ENCODE measurements at places on chromosomes 5 and 9.

DNA sequence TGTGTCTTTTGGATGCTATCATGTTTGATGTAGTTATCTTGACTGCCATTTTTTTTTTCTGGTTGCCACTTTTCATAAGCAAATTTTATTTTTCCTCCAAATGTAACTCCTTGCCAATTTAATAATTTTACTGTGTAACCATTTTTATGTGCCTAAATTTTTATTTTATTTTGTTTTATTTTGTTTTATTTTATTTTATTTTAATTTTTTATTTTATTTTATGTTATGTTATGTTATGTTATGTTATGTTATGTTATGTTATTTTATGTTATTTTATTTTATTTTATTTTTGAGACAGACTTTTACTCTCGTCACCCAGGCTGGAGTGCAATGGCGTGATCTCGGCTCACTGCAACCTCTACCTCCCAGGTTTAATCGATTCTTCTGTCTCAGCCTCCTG is 107.8 kb upstream of the DHFR start:
- no peak overlapping the region for H3K27ac ChIP-seq
- H3K27me3 ChIP-seq, result no peaks in the 10 kb centered on the region
- H3K4me3 ChIP-seq, result no peak overlapping the region
- DNase-seq, result no peak
- H3K36me3 ChIP-seq, result no peaks in the 10 kb centered on the region
- H3K4me1 ChIP-seq, result no peaks in the 10 kb centered on the region

- peaks cover 42% of the 10 kb centered on the region for H3K27me3 ChIP-seq
- peak; percentile 73 for DNase-seq
These were observed 51.9 kb downstream of the TGFBI start for GRCh38 chr5:136080483-136081216.

DNA sequence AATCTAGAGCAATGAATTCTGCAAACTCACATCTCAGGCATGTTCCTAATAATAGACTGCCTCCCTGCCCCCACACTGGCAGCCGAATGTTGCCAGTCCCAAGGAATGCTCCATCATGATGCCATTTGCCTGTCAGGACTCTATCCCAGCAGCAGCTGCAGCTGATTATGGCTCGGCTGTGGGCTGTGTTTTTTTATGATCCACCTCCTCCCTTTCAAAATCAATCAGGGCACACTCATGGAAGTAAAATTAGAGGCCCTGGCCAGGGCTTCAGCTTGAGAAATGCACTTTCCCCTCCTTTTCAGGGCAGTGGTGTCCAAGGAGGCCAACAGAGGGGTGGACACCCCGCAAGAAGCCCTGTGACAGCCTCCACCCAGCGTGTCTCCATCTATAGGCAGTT is 176.7 kb upstream of the S1PR3 start:
- H3K36me3 ChIP-seq, result no peaks in the 10 kb centered on the region
- peaks cover 31% of the 10 kb centered on the region for H3K27me3 ChIP-seq
- no peak for DNase-seq
- H3K4me3 ChIP-seq, result no peak overlapping the region
- H3K4me1 ChIP-seq, result no peaks in the 10 kb centered on the region

- H3K4me1 ChIP-seq, result peaks cover 20% of the 10 kb centered on the region
- no peaks in the 10 kb centered on the region for H3K36me3 ChIP-seq
- H3K27me3 ChIP-seq, result no peaks in the 10 kb centered on the region
- no peak for DNase-seq
- H3K27ac ChIP-seq, result peak overlapping the region; percentile 97
- H3K4me3 ChIP-seq, result peak overlapping the region; percentile 91
These were observed 1.1 kb upstream of the NADK2 start for GRCh38 chr5:36242534-36243485.

GRCh38 chr5:1406681-1407640 is 38.3 kb downstream of the SLC6A3 start:
- H3K4me3 ChIP-seq, result no peak overlapping the region
- no peaks in the 10 kb centered on the region for H3K4me1 ChIP-seq
- H3K27ac ChIP-seq, result no peak overlapping the region
- no peak for DNase-seq
- H3K27me3 ChIP-seq, result no peaks in the 10 kb centered on the region

DNA sequence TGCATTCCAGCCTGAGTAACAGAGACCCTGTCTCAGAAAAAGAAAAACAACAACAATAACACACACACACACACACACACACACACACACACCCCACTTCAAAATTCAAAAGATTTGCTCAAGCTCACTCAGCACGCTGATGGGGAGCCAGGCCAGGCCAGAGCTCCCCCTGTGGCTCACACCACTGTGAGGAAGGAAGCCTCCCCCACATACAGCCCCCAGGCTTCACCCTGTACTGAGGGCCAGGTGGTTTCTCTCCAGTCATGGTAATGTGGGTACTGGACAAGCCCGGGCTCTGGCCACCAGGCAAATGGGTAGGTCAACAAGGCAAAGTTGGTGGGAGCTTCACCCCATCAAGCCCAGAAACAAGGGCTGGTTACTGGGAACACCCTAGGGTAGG is 19.0 kb downstream of the ATOX1 start:
- no peak overlapping the region for H3K27ac ChIP-seq
- no peak overlapping the region for H3K4me3 ChIP-seq
- no peaks in the 10 kb centered on the region for H3K4me1 ChIP-seq
- H3K27me3 ChIP-seq, result no peaks in the 10 kb centered on the region

- no peaks in the 10 kb centered on the region for H3K27me3 ChIP-seq
- no peak overlapping the region for H3K4me3 ChIP-seq
- peak overlapping the region; percentile 97 for H3K27ac ChIP-seq
- peaks cover 3% of the 10 kb centered on the region for H3K36me3 ChIP-seq
- DNase-seq, result no peak
These were observed 6.0 kb downstream of the B4GALT1 start for GRCh38 chr9:33161011-33161588.

- no peak overlapping the region for H3K4me3 ChIP-seq
- no peaks in the 10 kb centered on the region for H3K27me3 ChIP-seq
- DNase-seq, result no peak
These were observed 40.0 kb downstream of the PAPPA start for GRCh38 chr9:116193636-116194035.

- H3K27ac ChIP-seq, result no peak overlapping the region
- H3K27me3 ChIP-seq, result peaks cover 2% of the 10 kb centered on the region
- no peak for DNase-seq
- H3K4me1 ChIP-seq, result no peaks in the 10 kb centered on the region
These were observed 48.5 kb downstream of the MAMDC2 start for GRCh38 chr9:70092190-70092589.

GRCh38 chr5:123452401-123452800 is 29.2 kb upstream of the CEP120 start:
- no peaks in the 10 kb centered on the region for H3K36me3 ChIP-seq
- H3K27me3 ChIP-seq, result no peaks in the 10 kb centered on the region
- no peak for DNase-seq
- no peak overlapping the region for H3K4me3 ChIP-seq

GRCh38 chr9:77926371-77926878 is 105.2 kb downstream of the GNAQ start:
- no peak overlapping the region for H3K27ac ChIP-seq
- no peaks in the 10 kb centered on the region for H3K27me3 ChIP-seq
- no peaks in the 10 kb centered on the region for H3K4me1 ChIP-seq
- DNase-seq, result no peak
- H3K36me3 ChIP-seq, result no peaks in the 10 kb centered on the region
- no peak overlapping the region for H3K4me3 ChIP-seq

DNA sequence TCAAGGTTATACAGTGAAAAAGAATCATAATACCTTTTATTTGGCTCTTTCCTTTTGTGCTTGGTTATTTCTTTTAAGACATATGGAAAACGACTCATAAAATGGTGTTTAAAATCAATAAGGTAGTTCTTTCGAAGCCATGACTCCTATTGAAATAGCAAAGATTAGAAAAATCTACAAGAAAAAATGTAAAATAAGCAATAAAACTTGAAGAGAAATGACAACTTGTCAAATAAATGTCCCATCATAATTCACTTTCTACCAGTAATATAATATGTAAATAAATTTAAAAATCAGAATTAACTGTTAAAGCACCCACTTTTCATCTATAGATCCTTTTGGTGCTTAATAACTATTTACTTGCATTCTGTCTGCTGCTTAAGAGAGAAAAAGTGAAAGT is 12.5 kb downstream of the TEX10 start:
- no peaks in the 10 kb centered on the region for H3K36me3 ChIP-seq
- H3K4me3 ChIP-seq, result no peak overlapping the region
- no peaks in the 10 kb centered on the region for H3K27me3 ChIP-seq
- DNase-seq, result no peak

DNA sequence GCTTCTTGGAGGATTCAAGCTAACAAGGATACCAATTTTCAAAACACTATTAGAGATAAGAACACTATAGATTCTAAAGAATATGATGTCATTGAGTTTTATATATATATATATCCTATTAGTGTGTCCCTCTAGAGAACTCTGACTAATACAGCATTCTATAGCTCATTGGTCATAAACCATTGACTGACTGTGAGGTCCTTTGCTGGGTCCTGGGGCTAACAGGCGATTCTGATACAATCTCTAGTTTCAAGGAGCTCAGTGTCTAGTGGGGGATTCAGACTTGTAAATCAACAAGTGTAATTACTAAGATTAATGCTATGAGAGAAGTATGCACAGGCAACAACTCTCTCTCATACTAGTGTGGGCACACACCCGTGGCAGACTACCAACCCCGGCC is 234.5 kb downstream of the DENND1A start:
- H3K36me3 ChIP-seq, result no peaks in the 10 kb centered on the region
- H3K4me1 ChIP-seq, result no peaks in the 10 kb centered on the region
- H3K27ac ChIP-seq, result no peak overlapping the region
- DNase-seq, result no peak
- no peak overlapping the region for H3K4me3 ChIP-seq

DNA sequence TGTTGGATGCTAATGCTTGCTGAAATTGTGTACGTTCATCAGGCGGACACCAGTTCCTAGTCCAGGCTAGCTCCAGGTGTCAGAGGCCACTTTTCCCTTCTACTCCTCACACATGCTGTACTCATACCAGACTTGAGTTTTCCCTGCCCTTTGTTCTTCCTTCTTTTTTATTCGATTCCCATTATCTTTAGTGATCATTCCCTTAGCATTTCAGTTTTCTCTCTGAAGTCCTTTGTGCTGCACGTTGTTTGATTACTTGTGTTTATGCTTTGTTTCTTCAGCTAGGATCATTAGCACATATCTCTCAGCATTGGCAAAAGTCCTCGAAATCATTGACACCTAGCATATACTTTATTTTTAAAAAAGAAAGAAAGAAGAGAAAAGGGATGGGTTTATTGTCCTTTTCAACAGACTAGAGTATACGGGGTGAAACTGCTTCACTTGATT is 409 bp upstream of the COX7C start:
- no peaks in the 10 kb centered on the region for H3K36me3 ChIP-seq
- peak overlapping the region; percentile 98 for H3K27ac ChIP-seq
- H3K27me3 ChIP-seq, result peaks cover 4% of the 10 kb centered on the region

DNA sequence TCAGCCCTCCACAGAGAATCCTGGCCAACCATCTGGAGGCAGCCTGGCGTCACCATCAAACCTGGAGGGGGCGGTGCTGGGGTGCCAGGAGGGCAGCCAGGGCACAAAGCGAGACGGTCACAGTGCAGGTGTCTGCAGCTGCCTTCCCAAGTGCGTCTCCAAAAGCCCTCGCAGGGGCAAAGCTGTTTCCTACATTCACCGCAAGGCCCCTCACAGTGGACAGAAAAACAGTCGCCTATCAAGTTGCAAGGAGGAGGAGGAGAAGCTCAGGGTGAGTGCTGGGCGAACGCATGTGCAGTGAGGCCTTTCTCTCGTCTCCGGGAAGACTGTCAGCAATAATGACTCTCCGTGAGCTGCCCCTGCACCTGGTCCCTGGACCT is 18.0 kb upstream of the LHX3 start:
- H3K4me1 ChIP-seq, result peaks cover 32% of the 10 kb centered on the region
- H3K36me3 ChIP-seq, result peaks cover 13% of the 10 kb centered on the region
- H3K27ac ChIP-seq, result no peak overlapping the region
- DNase-seq, result no peak
- H3K4me3 ChIP-seq, result no peak overlapping the region
- H3K27me3 ChIP-seq, result no peaks in the 10 kb centered on the region

DNA sequence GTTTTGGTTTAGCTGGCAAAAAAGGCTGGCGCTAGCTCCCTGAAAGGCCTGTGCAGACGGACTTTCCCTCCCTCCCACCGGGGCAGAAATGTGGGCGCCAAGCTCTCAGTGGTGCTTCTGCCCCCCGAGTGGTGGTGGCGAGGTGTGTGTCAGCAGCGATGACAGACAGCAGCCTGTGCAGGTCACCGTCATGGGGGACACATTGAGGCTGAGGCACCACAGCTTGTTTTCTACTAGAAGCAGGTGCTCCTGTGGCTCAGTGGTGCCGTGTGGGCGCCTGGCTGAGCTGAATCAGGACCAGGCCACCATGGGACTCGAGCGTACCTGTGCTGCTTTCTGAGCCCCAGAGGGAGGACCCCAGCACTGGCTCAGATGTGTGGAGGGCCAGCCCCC is 6.2 kb downstream of the WNK2 start:
- H3K27me3 ChIP-seq, result peaks cover 42% of the 10 kb centered on the region
- H3K4me1 ChIP-seq, result peaks cover 3% of the 10 kb centered on the region
- no peak for DNase-seq
- no peaks in the 10 kb centered on the region for H3K36me3 ChIP-seq
- H3K27ac ChIP-seq, result no peak overlapping the region

DNA sequence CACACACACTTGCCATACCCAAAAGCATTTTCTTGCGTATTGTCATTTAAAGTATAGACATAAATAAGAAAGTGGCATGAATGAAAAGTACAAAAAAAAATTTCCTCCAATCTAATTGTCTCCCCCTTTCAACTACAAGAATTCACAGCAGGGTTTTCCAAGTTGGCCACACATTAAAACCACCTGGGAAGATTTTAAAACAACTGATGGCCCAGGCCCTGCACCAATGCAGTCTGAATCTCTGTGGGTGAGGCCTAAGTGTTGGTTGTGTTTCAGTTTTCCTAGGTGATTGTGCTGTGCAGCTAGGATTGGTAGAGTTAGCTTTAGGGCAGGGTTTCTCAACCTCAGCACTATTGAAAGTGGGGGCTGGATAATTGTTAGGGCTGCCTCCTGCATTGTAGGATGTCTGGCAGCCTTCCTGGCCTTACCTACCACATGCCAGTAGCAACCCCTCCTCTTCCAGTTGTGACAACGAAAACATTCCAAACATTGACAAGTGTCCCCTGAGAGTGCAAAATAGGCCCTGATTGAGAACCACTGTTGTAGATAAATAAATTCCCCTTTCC is 337.1 kb downstream of the KIAA0825 start:
- no peak for DNase-seq
- no peak overlapping the region for H3K27ac ChIP-seq
- no peak overlapping the region for H3K4me3 ChIP-seq
- H3K4me1 ChIP-seq, result no peaks in the 10 kb centered on the region
- H3K36me3 ChIP-seq, result no peaks in the 10 kb centered on the region

GRCh38 chr9:115135821-115136778 is 18.1 kb upstream of the TNC start:
- no peaks in the 10 kb centered on the region for H3K4me1 ChIP-seq
- H3K36me3 ChIP-seq, result no peaks in the 10 kb centered on the region
- no peaks in the 10 kb centered on the region for H3K27me3 ChIP-seq
- no peak for DNase-seq
- no peak overlapping the region for H3K27ac ChIP-seq
- H3K4me3 ChIP-seq, result no peak overlapping the region

DNA sequence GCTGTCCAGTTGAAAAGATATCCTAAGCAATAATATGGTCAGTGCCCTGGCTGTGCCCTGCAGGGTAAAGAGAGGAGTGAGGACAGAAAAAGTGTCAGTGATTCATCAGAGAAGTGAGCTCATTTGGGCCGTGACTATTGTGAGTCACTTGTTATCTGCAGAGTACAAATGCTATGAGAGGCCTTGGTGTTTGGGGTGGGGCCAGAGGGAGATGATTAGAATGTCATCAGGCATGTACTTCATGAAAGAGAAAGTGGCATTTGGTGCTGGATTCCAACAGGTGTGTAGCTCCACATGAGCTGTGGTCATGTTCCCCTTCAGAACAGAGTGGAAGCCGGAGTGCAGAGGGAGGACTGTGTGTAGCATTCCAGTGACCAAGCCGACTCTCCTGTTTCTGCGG is 174.1 kb downstream of the KDM4C start:
- no peaks in the 10 kb centered on the region for H3K27me3 ChIP-seq
- no peak overlapping the region for H3K27ac ChIP-seq
- H3K4me1 ChIP-seq, result no peaks in the 10 kb centered on the region
- no peak for DNase-seq
- H3K4me3 ChIP-seq, result no peak overlapping the region
